ENCODE measurements at places on chromosomes 4 and X.

GRCh38 chrX:19556202-19556601, 40.9 kb upstream of the MAP3K15 start:
- no peak for DNase-seq

DNA sequence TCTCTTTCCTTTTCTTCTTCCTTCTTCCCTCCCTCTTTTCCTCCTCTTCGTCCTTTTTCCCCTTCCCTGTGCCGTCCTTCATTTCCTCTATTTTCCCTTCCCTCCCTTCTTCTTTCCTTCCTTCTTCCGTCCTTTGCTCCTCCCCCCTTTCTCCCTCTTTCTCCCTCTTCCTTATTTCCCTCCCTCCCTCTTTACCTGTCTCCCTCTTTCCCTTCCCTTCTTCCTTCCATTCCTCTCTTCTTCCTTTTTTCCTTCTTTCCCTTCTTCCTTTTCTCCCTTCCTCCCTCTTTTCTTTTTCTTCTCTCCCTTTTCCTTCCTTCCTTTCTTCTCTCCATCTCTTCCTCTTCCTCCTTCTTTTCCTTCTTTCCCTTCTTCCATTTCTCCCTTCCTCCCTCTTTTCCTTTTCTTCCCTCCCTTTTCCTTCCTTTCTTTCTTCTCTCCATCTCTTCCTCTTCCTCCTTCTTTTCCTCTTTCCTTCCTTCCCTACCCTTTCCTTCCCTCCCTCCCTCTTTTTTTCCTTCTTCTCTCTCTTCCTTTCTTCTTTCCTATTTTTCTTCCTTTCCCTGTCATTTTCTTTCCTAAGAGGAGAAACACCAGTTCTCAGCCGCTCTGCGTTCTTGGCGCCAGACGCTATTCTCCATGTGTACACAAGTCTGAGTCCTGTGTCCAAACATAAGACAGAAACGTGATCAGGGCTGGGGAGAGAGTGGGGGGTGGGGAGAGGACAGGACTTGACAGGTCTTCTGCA, 597.1 kb downstream of the MID1IP1 start:
- no peak for DNase-seq

GRCh38 chr4:140308366-140309123, 64.9 kb upstream of the SCOC start:
- DNase-seq: no peak

DNA sequence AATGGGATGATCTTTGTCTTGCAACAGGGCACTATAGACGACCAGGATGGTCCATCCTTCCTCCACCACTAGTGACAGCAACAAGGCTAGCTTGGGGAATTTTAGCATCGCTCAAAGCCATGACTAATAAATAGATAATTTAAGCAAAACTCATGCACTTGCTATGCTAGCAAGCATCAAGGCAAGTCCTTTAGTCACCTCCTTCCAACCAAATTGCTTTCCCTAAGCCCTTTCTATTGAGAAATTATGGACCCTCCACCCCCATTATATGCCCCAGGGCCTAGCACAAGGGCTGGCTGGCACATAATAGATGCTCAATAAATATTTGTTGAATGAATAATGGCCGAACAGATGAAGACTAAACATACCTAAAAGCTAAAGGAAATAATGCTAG, 28.6 kb downstream of the SLC16A2 start:
- DNase-seq: no peak

DNA sequence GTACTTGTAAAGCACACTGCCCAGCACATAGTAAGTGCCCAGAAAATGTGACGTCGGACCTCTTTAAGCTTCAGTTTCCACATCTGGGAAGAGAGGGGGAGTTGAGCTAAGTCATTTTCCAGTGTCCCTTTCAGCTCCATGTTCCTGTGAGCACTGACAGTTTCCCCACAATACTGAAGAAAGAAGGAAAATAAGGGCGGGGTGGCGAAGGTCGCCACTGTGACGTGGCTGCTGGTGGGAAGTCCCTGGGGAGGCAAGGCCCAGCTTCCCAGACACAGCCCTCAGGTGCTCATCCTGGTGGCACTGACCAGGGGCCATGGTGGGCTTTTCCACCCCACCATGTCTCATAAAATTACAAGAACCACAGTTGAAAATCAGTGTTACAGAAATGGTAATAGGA, 121.8 kb downstream of the PTTG2 start:
- DNase-seq: no peak

DNA sequence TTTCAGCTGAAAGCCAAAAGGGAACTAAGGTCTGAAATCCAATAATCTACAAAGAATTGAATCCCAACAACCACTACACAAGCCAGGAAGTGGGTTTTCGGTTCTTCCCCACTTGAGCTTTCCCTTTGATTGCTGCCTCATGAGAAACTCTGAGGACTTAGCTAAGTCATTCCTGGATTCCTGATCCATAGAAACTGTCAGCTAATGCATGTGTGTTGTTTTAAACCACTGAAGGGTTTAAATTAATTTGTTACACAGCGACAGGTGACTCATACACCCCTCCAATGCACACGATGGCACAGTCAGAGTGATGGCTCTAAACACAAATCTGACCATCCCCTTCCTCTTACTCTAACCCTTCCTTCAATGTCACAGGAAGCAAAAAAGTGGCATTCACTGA, 282.9 kb downstream of the RAB28 start:
- no peak for DNase-seq

DNA sequence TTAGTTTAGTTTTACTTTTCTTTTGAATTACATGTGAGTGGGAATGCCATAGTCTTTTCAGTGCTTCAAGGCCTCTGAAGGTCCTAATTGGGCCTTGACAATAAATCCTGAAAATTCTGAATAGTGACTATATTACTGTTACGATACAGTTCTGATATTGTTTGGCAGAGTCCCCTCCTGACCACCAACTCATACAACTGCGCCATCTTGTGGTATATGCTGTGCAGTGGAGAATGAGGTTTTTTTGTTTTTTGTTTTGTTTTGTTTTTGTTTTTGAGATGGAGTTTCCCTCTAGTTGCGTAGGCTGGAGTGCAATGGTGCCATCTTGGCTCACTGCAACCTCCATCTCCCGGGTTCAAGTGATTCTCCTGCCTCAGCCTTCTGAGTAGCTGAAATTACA, 56.6 kb upstream of the CHRDL1 start:
- no peak for DNase-seq

- DNase-seq: no peak
Measured at GRCh38 chr4:47831026-47831679, 6.7 kb downstream of the CORIN start.

GRCh38 chrX:22047468-22047867, 15.3 kb downstream of the PHEX start:
- no peak for DNase-seq

DNA sequence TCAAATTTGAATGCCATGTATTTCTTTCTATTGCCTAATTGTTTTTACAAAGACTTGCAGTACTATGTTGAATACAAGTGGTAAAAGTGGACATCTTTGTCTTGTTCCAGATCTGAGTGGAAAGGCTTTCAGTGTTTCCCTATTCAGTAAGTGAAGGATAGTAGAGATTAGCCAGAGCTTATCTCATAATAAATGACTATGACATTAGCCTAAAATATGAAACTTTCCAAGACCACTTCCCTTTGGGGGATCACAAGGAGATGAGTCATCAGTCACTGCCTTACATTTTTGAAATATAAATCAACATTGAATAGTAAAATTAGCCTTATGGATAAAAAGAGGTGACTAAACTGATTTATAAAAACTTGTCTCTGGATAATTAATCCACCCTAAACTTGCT, 554.1 kb upstream of the MAGEB2 start:
- DNase-seq: no peak
